ENCODE measurements at places on chromosomes 13 and 19. TPM values are rescaled to one million over a fixed set of nuclear protein-coding genes. Genes with fewer than 3 reads are reported as not detected.

GRCh38 chr13:91184244-91184926, 163.1 kb upstream of the MIR17HG start:
- H3K27me3 ChIP-seq = peaks cover 4% of the 10 kb centered on the region
- H3K36me3 ChIP-seq = no peaks in the 10 kb centered on the region
- H3K4me1 ChIP-seq = peaks cover 8% of the 10 kb centered on the region
- H3K4me3 ChIP-seq = no peak overlapping the region

Gene SPTBN4
- total RNA-seq = 0.48 TPM

DNA sequence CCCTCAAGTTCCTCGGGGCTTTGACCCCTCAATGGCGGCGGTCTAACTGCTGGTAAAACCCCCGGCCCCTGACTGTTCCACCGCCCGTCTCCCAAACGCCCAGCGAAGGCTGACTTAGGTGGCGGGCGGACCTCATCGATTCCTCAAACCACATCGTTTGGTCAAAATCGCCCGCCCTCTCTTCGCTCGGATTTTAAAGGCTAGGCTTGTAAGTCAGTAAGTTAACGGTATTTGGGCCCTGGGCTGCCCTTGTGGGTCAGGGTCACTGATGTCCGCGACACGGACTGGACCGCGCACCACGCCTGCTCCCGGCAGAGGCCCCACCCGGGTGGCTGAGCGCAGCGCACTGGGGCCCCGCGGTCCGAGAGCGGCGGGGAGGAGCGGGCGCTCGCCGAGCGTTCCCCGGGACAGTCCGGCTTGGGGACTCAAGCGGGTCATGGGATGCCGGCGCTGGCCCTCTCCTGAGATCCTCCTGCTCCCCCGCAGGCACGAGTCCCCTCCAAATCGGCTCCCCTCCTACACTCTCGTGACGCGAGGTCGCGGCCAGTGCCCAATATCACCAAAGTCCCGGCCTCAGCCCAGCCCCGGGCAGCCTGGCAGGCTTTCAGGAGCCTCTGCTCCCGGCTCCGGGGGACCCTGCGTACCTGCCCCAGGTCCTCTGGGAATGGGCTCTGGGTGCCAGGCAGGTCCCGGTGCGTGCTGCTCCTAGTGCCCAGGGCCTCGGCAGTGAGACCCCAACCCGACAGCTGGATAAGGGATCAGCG, 1.0 kb downstream of the FLT1 start:
- peaks cover 28% of the 10 kb centered on the region for H3K27me3 ChIP-seq
- no peak overlapping the region for H3K27ac ChIP-seq
- H3K4me1 ChIP-seq = peaks cover 25% of the 10 kb centered on the region
- no peaks in the 10 kb centered on the region for H3K36me3 ChIP-seq
- H3K4me3 ChIP-seq = peak overlapping the region; percentile 73

GRCh38 chr19:43407416-43408005, 7.2 kb upstream of the TEX101 start:
- no peak overlapping the region for H3K27ac ChIP-seq
- H3K27me3 ChIP-seq = no peaks in the 10 kb centered on the region
- H3K4me1 ChIP-seq = no peaks in the 10 kb centered on the region
- H3K36me3 ChIP-seq = no peaks in the 10 kb centered on the region

- no peak for DNase-seq
- H3K27ac ChIP-seq = no peak overlapping the region
- peaks cover 19% of the 10 kb centered on the region for H3K4me1 ChIP-seq
These were observed 9.3 kb downstream of the ZNF611 start for GRCh38 chr19:52725528-52725961.

Gene SLC17A7
- total RNA-seq = 0.34 TPM
